ENCODE measurements at places on chromosomes 2 and 18.

GRCh38 chr18:73009691-73010090, 141.9 kb upstream of the NETO1 start:
- no peak for DNase-seq

DNA sequence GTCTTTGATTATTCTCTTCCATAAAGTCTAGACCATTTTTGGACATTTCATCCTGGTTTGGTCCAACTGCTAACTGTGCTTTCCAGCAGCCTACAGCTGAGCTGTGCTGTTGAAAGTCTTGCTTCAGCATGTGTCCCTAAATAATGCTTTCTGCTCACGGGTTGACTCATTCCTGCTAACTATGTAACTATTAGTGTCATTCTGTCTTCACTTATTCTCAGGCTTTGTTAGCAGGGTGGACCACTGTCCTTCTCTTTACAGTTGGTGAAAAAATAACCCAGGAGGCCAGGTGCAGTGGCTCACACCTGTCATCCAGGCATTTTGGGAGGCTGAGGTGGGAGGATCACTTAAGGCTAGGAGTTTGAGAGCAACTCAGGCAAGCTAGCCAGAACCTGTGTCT, 8.9 kb downstream of the ADAM23 start:
- DNase-seq, result no peak

DNA sequence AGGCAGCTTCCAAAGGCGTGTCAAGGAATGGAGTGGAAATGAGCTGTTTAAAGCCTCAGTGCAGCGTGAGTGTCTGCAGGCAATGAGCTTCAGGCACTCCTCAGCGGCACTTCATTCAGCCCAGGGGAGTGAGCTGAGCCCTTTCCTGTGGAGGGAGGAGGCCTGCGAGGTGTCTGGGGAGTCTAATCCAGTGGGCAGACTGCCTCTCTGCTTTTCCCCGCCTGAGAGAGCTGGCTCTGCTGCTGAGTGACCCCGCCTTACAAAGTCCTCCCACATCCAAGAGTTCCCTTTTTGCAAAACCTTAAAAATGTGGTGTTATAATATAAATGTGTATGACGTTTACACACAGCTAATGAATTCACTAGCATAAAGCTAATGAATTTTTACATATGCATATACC, 7.0 kb upstream of the LDLRAD4 start:
- DNase-seq, result no peak

DNA sequence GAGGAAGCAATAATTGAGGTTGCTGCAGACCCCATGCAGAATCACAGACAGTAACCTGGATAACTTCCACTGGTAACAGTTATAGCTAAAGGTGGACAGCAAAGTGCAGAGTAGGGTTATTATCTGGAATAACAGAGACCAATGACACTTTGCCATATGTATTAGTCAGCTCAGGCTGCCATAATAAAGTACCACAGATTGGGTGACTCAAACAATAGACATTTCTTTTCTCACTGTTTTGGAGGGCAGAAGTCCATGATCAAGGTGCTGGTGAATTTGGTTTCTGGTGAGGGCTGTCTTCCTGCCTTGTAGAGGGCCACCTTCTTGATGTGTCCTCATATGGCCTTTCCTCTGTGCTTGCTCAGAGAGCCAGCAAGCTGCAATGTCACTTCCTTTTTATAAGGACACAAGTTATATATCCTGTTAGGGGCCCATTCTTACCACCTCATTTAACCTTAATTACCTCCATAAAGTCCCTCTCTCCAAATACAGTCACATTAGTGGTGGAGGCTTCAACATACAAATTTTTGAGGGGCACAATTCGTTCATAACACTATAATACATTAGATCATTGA, 191.0 kb upstream of the LRP1B start:
- no peak for DNase-seq

DNA sequence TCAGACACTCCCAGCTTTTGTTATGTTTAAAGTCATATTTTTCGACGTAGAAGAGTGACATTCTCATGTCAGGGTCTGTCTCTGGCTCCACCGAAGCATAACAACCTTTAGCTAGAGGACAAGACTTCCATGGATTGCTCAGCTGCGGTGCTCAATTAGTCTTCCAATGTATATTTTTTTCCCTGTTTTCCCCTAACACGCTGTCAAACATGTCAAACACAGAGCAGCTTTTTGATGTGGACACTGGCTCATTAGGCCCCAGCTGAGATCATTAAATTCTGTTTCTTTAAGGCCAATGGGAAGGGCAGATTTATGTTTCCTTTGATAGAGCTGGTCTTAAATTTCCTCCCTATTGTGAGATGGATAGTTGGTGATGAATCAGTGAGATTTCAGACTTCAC, 525.4 kb downstream of the PIK3C3 start:
- DNase-seq, result no peak

DNA sequence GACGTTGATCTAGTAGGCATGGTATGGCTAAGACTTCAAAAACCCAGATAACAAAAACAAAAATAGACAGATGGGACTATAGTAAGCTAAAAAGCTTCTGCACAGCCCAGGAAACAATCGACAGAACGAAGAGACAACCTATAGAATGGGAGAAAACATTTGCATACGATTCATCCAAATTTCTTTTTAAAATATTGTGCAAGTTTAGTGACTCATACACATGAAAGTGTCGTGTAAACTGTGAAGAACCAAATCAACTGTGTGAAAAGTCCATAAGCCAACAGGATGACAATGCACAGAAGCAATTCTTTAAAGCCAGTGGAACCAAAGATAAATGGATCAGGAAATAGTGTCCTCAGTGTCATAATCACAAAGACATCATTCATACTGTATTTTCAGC, 671.1 kb downstream of the RNF144A start:
- no peak for DNase-seq

DNA sequence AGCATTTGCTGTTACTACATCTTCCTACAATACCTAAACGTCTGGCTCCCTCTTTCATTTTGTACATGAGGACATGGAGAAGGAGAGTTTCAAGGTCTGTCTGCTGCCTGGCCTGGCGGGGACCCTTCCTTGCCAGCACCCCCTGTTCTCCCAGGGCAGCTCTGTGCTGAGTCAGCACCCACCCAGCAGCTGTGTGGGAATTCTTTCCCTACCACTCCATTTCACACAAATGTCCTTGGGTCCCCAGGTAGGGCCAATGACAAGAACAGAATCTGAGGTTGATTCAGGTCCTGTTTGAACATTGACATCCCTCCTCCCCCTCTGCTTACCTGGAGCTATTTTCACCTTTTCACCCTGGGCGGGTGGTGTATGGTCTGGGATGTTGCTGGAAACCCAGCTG, 129.9 kb upstream of the ITGA6 start:
- no peak for DNase-seq

GRCh38 chr2:233457356-233457755, 103.1 kb downstream of the DGKD start:
- DNase-seq, result no peak

GRCh38 chr2:129274038-129274415, 705.4 kb upstream of the RAB6C start:
- no peak for DNase-seq

GRCh38 chr18:31356025-31356424, 20.6 kb upstream of the DSG4 start:
- DNase-seq, result no peak

GRCh38 chr18:49443837-49444236, 16.6 kb downstream of the DYM start:
- DNase-seq, result no peak

DNA sequence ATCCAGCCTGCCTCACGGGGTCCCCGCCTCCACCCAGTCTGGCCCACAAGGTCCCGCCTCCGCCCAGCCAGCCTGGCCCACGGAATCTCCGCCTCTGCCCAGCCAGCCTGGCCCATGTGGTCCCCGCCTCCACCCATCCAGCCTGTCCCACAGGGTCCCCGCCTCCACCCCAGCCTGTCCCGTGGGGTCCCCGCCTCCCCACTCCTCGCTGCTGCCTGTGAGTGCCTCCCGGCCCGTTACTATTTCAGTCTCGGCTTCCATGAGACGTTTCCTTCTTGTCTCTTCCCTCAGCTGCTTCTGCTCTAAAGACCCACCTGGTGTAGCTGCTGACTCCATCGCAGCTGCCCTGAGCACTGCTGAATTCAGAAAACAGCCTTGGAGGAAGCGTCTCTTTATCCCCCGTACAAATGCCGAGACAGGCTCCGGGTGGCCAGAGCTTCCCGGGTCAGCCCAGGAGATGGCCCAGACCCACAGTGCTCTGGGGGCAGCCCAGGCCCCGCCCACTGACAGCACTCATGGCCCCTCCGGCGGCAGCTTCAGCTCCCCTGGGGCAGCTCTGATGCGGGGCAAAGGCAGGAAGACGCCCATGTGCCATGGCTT, 69.8 kb downstream of the NFATC1 start:
- DNase-seq, result no peak

- no peak for DNase-seq
Observed at GRCh38 chr2:124647245-124647644, 622.2 kb downstream of the CNTNAP5 start.

GRCh38 chr2:240974771-240975572, 23.4 kb upstream of the SNED1 start:
- no peak for DNase-seq

GRCh38 chr2:27078267-27079194, at the start of gene EMILIN1:
EMILIN1 (plus strand) TSS chr2:27078615; CDS start chr2:27079066, 451 bp downstream.
- no peak for DNase-seq

GRCh38 chr2:218301176-218301819, 9.0 kb upstream of the TMBIM1 start:
- peak; percentile 12 for DNase-seq

GRCh38 chr2:240126731-240127130, 9.4 kb downstream of the COPS9 start:
- no peak for DNase-seq

DNA sequence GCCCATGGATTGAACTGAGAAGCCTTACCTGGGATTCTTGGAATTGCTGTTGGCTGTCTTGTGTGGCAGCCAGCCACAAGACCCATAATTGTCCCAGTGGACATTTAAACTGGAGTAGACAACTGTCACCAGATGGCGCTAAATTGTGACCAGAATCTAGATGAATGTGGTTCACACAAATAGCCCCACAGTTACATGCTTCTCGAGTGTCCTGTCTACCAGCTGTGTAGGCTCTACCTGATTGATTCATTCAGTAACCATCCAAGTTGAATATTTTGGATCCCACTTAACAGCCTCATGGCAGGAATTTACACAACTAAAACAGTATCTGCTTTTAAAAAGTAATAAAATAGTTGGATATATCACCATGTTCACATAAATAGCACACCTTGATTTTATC, 73.2 kb downstream of the MAP4K4 start:
- DNase-seq, result no peak

DNA sequence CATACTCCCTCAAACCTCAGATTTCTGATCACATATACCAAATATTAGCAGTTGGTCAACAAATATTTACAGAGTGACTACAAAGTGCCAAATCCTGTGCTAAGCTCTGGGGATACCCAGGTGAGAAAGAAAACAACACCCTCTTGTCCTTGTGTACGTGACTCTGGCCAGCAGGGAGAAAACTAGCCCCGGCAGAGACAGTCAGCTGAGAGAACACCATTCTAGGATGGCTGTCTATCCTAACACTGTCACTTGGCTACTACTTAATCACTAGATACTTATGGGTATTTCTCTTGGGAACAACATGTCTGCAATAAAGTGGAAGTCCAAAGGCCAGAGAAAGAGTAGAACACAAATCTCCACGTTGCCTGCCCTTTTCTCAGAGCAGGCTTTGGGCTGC, 57.9 kb upstream of the CD226 start:
- no peak for DNase-seq

DNA sequence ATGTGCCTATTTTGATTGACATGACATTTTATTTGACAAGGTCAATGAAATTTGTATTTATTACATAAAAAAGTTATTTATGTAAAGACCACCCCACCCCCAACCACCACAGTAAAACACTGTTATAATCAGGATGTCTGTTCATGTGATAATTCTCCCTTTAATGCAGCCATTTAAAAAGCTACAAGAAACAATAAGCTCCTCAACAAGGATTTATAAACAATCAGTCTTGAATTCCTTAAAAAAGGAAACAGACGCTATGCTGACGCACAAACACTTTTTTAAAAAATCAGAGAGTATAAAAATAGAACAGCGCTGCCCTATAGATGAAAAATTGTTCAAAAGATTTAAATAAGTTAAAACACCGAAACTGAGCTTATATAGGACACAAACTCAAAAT, 102.2 kb downstream of the SOS1 start:
- DNase-seq, result no peak

DNA sequence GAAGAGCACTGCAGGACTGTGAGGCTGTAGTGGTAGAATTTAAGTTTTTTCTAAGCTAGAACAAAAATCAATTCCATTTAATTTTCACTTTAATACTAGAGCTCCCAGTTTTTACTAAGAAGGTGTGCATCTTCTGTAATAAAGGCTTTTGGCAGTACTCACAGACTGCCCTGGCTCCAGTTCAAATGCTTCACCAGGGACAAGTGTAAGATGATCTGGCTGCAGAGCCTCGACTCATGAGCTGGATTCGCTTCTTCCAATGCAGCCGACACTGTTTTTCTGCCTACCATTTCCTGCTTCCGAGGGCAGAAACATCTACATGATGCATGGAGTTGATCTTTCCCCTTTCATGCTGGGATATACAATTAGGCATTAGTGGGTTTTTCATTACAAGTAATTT, 87.0 kb downstream of the FARSB start:
- DNase-seq, result no peak

DNA sequence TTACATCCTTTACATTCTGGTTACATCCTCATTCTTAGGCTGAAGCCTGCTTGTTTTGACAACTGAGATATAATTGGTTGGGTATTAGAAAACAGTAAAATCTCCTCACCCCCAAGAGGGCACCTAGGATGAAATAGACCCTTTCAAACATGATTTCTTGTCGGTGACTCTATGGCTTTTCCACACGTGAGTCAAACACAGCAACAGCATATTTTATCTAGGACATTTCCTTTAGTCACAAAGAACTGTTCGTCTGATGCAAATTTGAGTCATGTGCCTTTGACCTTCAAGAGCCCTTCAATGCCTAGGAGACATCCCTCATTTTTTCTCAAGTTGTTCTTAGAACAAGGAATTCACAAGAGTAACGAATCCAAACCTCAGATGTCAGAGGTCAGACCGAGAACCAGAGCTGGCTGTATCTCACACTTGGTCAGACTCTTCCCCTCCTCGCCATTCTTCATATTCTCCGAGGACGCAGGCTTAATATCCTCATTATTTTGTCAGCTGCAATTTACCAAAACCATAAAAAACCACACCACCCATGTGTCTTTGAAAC, 60.5 kb upstream of the ALKAL2 start:
- DNase-seq, result no peak

- DNase-seq, result no peak
Observed at GRCh38 chr2:218218268-218219185, 1.5 kb downstream of the ARPC2 start.

DNA sequence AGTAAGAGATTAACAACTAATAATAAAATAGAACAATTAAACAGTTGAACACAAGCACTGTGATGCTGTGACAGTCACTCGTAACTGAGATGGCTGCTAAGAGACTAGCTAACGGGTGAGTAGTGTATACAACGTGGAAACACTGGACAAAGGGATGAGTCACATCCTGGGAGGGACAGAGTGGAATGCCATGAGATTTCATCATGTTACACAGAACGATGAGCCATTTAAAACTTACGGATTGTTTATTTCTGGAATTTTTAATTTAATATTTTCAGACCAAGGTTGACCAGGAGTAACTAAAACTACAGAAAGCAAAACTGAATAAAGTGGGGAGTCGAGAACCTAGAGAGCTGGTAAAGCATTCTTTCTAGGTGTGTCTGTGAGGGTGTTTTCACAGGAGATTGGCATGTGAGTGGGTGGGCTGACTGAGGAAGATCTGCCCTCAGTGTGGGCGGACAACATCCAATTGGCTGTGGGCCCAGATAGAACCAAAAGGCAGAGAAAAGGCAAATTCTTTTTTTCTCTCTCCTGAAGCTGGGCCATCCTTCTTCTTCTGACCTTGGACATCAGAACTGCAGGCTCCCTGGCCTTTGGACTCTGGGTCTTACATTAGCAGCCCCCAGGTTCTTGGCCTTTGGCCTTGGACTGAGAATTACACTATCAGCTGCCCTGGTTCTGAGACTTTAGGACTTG, 14.6 kb downstream of the TMSB10 start:
- no peak for DNase-seq
